ENCODE measurements at places on chromosomes 6 and 20.
A peak's percentile ranks its signal among the peaks of the same experiment; 100 is the strongest.

- no peak for DNase-seq
Measured at GRCh38 chr6:45707176-45707575, 308.5 kb downstream of the CLIC5 start.

GRCh38 chr6:158070513-158070912, 88.8 kb downstream of the SYNJ2 start:
- no peak for DNase-seq

GRCh38 chr20:21618759-21619416, 86.6 kb upstream of the PAX1 start:
- DNase-seq = no peak

DNA sequence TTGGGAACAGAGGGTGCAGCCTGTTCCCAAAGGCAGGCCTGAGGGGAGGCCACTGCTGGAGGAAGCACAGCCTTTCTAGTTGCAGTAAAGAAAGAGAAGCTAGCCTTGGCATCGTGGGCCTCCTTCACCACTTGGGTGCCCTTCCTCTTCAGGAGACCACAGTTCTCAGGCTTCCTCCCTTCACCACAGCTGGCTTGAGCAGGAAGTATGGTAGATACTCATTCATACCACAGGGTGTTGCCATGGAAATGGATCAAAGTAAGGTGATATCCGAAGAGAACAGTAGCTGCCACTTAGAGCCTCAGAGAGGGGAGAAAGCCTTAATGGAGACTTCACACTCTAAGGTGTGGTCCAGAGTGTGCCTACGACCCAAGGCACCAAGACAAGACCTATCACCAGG, 120.4 kb upstream of the RIPOR2 start:
- no peak for DNase-seq

- DNase-seq = no peak
Measured at GRCh38 chr20:46583411-46584214, 33.2 kb upstream of the OCSTAMP start.

- DNase-seq = no peak
Measured at GRCh38 chr20:59996108-59996507, 37.9 kb downstream of the CDH26 start.

DNA sequence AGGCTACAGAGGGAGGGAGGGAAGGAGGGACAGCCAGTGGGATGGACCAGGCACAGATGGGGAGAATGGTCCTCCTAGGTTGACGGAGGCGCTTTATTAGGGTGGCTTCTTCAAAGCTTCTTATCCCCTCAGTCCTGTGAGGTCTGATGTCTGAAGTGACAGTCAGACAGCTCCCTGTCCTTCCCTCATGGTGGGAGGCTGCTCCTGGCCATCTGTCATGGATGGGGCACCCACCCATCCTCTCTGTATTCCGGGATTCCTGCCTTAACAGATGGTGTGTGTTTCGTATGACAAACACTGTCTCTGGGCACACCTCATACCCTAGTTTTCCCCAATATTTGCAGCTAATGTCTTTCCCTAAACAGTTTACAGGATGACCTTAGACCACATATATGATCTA, 7.9 kb downstream of the RIN2 start:
- no peak for DNase-seq

DNA sequence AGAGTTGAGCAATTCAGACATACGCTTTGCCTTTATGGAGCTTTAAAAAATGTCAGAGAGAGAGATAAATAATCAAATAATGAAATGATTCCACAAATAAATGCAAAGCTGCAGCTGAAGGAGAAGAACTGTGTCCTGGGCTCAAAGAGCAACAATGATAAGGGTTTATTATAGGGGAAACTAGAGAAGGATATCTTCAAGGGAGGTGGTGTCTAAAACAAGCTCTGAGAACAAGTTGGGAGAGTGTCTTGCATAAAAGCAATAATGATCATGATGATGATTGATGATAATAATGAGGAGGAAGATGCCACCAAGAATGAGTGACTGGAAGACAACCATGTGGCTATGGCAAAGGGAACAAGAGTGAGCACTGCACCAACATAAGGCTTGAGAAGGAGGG, 164.3 kb downstream of the KIF16B start:
- no peak for DNase-seq

DNA sequence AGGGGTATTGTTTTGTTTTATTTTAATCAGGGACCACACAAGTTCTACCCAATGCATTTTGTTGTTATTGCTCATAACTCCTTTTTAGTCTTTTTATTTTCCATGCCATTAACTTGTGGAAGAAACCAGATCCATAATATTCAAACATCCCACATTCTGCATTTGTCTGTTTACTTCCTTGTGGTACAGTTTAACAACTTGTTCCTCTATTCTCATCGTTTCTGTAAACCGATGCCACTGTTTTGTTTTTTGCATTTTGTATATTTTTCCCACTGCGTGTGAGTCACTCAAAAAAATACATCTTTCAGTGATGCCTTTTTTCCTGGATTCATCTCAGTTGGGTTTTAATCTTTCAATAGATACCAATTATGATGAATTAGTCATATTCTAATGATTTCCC, 22.3 kb downstream of the SF3B5 start:
- no peak for DNase-seq

DNA sequence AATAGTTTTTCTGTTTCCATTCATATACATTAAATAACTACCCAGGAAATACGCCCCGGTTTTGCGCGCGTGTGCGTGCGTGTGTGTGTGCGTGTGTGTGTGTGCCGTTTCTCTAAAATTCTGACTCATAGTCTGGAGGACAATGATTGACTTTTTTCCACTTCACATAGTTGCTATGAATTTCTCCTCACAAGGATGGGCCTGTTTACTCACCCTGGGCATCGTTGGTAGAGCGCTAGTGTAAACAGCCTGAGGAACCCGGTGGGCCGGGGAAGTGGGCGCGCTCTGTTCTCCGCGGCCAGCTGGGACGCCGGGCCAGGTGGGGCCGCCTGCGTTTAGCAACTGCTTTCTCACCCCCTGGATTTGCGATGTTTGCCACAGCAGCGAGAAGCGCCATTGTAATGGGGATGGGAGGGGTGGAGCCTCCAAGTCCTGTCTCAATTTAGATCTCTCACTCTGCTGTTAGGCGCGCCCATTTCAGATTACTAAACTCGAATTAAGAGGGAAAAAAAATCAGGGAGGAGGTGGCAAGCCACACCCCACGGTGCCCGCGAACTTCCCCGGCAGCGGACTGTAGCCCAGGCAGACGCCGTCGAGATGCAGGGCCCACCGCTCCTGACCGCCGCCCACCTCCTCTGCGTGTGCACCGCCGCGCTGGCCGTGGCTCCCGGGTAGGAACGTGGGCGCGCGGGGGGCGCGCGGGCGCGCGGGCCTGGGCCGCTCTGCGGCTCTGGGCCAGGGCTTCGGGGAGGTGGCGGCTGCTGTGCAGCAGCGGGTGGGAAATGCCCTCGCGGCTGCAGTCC, at the start of gene CD109:
Gene CD109 (plus strand): TSS at position 585 of the 803 bp plus-strand sequence. CDS start 13 bp downstream, at position 598.
- DNase-seq = peak; percentile 49

- no peak for DNase-seq
Measured at GRCh38 chr6:95973976-95974375, 41.8 kb upstream of the FUT9 start.

DNA sequence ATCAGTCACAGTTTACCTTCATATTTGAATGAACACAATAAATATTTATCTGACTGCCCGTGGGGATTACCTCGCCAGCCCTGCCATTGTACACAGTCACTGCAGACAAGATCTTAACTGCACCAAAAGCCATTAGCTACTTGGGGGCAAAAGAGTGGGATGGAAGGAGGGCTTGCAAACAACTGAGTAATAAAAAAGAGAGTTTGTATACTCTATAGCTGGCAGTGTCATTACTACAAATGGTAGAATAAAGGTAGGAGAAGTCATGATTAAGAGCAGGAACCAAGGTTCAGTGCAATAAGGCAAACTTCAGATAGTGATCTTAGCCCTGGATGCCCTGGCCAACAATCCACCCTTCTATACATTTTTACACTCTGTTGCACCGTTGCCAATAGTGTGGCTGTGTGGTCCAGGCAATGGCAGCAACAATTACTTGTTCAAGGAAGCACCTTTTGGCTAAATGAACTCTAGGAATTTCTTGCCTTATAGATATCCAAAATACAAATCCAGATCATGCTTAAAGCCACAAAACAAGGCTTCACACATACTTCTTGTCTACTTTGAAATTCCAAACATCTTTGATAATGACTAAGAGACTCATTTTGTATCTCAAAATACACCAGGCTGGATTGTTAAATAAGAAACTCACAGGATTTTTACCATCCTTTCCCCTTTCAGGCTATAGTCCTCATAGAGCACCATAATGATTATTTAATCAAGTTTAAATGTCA, 955.4 kb upstream of the ADGRB3 start:
- DNase-seq = no peak

DNA sequence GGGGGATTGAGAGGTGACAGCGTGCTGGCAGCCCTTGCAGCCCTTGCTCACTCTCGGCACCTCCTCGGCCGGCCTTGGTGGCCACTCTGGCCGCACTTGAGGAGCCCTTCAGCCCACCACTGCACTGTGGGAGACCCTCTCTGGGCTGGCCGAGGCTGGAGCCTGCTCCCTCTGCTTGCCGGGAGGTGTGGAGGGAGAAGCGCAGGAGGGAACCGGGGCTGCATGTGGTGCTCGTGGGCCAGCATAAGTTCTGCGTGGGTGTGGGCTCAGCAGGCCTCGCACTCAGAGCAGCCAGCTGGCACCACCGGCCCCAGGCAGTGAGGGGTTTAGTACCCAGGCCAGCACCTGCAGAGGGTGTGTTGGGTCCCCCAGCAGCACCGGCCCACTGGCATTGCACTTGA, 912.2 kb upstream of the ADGRB3 start:
- no peak for DNase-seq

DNA sequence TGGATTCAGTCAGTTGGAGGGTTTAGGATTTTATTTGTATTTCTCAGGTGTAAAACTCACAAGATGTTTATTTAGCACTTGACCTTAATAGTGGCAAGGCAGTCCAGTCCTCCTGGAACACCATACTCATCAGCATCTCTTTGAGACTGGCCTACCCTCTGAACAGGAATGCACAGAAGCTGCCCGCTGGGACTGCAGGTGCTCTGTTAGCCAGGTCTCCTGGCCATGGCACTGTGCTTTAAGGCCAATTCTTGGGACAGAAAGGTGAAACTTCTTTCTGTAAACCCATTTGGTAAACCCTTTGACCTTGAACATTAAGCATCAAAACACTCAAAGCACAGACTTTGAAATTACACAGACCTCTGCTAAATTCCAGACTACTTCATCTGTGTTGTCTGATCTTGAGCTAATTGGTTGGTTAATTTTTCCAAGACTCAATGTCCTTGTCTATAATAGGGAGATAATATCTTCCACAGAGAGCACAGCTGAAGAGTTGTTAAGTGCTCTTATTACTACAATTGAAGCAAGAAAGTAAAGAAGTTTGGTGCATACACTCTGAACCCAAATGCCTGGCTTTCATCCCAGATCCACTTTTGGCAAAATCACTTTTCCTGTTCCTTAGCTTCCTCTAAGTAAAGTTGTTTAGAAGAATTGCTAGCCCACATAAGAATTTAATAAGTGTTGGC, 54.9 kb upstream of the NT5E start:
- DNase-seq = no peak

GRCh38 chr20:50496773-50497385, 13.3 kb upstream of the PTPN1 start:
- DNase-seq = no peak

DNA sequence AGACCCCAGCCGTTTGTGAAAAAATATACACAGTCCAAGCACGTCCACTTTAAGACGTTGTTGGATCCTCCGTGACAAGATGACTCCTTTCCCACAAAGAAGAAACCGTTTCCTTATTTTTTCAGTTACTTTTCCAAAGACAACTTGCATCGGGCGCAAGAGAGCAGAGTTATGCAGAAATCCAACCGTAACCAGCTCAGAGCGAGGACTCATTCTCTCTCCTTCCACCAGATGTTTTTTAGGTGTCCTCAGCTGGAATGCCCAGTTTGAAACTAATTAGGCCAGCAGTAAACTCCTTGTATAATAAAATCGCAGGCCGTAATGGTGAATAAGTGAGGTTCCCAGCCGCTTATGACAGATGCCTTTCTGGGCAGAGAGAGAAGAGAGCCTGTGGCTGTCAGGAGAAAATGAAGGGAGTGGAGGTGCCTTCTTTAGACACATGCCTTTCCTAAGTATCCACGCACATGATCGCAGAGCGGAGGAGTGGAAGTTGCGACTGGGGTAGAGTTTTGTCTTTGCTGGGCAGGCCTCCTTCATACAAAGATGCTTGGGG, 2.8 kb downstream of the EYA2 start:
- DNase-seq = no peak
